Islet precursor cell (in vitro differentiated cells): ENCODE measurements at places on chromosomes 3 and 15.

DNA sequence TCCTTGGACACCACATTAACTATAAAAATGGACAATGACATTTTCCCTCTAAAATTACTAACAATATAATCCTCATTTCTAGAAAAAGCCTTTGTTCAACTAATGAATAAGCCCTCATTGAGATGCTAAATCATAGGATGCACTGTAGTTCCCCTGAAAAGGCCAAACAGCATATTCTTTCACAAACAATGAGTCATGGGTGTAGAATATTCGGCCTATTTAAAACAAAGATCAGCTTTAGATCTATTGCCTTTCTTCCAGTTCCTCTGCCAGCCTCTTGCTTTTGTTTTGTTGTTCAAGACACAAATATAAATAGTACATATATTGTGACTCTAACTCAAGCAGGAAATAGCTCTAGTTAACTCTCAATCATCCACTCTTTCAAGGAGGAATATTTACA lies 82.5 kb downstream of the ADAM10 start:
- no peak for DNase-seq

DNA sequence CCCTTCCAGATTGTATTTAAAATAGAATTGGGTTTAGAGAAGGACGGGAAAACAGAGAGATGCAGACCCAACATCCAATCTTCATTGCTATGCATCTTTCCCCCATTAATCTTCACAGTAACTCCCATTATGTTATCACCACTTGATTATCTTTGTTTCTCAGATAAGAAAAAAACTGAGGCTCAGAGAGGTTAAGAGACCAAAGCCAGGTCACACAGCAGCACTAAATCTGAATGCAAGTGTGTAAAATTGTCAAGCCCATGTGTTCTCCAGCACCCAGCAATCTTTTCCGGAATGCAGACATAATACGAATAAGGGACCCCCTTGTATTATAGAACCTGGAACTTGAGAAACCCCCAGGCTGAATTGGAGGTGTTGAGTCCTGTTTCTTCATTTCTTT lies 80.5 kb upstream of the TRIM42 start:
- no peak for DNase-seq

- DNase-seq: no peak
Observed at GRCh38 chr3:115788921-115789470, 165.7 kb downstream of the GAP43 start.

DNA sequence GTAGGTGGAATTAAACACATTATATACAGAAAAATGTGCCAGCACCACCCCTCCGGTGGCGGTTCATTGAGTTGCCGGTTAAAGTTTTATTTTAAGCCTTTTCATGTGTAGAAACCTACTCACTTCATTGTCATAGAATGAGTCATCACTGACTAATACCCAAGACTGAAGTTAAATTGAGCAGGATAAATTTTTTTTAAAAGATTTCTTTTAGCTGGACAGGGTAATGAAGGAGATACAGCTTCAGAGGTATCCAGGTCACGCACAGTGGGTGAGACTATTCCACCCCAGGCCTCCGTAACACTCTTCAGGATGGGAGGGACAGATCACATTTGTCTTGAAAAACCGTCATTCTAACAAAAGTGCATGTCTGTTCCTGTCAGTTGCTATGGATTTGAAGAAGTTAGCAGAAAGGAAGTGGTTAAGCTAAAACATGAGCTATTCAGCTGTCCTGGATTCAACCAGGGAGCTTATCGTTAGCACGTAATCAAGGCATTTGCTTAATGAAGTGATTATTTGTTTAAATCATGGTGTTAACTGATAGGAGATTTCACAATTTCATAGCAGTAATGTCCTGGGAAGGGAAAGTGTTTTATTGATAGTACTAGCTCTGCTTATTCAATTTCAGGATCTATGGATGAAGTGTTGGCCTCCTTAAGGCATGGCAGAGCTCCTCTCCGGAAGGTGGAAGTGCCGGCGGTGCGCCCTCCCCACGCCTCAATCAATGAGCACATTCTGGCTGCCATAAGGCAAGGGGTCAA lies 23.4 kb downstream of the WHAMM start:
- no peak for DNase-seq

DNA sequence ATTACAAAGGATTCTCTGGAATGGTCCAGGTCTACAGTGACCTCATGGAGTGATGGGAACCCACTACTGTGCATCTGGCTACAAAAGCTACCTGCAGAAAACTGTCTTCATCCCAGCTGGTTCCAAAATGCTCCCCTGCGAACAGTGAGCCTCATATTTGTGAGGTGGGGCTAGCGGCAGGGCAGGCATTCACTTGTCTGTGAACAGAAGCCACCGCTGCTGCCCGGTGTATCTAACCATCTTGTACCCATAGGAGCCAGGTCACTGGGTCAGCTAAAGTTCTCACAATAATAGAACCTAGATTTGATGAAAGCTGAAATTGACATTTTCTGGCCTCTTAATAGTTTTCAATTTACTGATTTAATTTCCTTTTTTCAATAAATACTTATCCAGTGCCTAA lies 150.7 kb downstream of the KLF13 start:
- DNase-seq: no peak

DNA sequence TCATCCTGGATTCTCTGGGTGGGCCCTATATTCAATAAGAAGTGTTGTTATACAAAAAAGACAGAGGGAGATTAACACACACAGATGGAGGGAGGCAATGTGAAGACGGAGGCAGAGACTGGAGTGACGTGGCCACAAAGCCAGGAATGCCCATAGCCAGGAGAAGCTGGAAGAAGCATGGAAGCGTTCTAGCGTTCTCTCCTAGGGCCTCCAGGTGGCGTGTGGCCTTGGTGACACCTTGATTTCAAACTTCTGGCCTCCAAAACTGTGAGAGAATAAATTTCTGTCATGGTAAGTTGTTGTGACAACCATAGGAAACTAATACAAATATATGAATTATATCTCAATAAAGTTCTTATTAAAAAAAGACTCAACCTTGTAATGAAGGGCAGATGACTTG lies 21.3 kb downstream of the THBS1 start:
- DNase-seq: peak; percentile 66

DNA sequence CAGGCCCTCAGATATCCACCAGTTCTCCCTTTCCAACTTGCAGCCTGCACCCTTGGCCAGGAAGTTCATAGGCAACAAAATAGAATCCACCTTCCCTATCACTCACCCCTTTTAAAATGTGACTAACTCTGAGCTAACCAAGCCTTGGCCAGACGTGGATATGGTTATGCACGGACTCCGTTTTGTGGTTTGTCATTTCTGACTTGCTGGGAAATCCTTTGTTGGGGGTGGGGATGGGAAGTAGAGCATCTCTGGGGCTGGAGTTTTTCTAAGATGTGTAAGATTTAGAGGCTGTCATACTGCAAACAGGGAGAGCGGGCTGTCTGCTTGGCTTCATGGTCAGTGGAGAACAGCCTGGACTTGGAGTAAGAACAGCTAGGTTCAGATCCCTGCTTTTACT lies 62.6 kb downstream of the SMAD3 start:
- peak; percentile 73 for DNase-seq

GRCh38 chr15:76636059-76636458 lies 269.1 kb downstream of the SCAPER start:
- no peak for DNase-seq

- DNase-seq: no peak
Observed at GRCh38 chr3:72745146-72745999, 102.9 kb downstream of the SHQ1 start.

GRCh38 chr3:158773845-158774830 lies 27.7 kb upstream of the MFSD1 start:
- no peak for DNase-seq

DNA sequence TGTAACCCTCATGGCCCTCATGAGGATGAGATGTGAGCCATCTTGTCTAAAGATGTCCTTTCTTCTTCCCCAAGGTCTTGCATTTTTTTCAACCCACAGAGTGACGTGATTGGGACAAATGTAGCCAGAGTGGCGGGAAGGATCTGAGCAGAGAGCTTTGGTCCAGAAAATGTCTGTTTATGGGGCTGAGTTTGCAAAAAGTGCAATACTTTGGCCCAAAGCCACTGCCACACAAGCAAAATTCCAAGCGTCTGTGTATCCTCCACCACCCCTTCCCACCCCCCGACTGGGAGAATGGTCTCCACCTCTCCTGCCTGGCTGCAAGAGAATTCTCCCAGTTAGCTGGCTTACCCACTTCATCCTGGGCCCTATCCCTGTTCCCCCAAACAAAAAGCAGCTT lies 246.9 kb upstream of the LRIG1 start:
- DNase-seq: no peak

GRCh38 chr15:67832897-67833709 lies 6.7 kb downstream of the RNU6-1 start:
- DNase-seq: no peak

- DNase-seq: no peak
Observed at GRCh38 chr3:197503652-197504051, 52.1 kb downstream of the BDH1 start.

DNA sequence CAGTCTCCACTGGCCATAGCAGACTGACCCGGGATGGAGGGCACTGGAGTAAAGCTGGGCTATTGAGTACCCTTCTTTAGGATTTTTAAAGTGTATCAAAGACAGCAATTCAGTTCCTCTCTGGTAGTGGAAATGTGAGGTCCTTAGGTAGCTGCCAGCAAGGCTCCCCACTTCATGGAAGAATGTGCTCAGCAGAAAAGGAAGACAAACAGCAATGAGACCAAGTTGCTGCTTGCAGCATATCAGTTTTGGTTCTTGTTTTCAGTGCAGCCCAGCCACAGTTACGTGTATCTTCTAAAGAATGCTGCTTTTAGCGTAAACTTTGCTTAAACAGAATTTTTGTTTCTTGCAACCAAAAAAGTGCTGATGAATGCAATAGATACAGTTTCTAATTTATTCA lies 374.0 kb upstream of the CBLB start:
- DNase-seq: no peak

GRCh38 chr3:177906578-177907229 lies 629.5 kb upstream of the KCNMB2 start:
- DNase-seq: no peak

DNA sequence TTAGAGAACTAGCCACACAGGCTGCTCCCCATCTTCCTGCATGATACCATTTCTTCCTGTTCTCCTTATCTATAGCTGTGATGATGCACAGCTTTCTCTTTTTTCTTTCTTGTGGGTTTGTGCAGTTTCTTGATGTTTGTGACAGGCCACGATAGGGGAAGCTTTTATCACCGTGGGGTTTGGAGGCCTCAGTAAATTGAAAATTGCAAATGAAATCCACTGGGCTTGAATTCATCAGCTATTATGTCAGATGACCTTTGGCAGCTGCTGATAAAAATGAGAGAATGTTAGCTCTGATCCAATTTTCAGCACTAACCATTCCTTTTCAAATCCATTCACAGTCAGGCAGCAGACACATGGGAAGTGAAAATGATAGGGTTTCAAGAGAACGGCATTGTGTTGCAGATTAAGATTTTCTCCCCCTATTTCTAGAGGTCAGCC lies 176.9 kb upstream of the SOX2 start:
- no peak for DNase-seq

DNA sequence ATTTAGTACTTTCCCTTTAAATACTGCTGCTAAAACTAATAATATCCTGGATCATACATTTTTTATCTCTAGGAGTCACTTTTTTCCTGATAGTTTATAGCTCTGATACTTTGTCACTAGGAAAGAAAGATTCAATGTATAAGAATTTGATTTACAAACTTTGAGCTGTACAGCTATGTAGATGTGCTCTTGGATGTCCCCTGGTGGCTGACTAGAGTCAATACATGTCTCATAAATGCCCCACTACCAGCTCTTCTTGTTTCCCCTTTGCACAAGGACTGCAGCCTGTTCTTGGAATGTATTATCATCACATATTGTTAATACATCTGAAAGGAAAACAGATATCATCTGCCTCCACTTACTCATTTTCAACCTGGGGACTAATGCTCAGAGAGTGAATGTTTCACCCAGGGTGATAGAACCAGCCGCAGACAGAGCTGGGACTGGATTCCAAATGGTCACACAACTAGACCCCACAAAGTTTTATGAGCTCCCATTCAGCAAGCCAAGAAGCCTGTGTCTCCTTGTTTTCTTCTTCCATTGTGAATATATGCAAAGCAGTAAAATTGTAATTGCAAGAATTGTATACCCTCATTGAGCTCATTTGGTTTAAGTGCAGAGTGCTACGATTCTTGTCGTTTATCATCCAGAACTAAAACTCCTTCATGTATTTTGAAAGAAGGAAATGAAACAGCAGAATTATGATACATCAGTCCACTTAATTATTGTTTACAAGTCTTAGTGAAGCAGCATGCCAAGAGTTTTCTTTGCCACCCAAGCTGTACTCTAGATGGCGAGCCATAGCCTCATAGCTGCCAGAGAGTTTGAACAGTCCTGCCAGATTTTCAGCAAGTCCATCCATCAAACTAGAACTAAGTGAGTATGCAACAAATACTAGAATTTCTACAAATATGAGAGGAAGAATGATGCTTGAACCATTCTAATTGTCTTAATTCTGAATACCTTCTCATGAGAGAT lies 261.6 kb upstream of the LMCD1 start:
- no peak for DNase-seq

DNA sequence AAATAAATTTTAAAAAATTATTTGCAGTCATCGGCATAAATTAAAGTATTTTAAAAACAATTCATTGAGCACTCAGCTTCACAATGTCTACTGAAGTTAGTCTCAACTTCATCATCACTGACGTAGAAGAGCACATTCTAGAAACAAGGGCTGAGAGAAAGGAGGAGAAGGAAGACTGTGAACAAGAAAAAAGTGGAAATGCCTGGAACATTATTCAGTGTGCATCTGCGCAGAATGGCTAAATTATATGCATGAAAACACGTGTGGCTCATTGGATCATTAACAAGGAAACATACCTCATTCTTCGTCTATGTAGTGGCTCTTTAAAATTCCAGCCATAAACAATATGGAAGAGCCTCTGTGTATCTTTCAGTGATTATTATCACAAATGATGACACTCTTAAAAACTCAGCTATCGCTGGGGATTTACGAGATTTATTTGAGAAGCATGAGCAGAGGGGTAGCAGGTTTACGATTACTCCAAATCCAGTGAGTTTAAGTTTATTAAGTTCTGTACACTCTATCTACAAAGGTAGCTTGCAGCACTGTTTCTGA lies 404.2 kb upstream of the CDIN1 start:
- DNase-seq: no peak

DNA sequence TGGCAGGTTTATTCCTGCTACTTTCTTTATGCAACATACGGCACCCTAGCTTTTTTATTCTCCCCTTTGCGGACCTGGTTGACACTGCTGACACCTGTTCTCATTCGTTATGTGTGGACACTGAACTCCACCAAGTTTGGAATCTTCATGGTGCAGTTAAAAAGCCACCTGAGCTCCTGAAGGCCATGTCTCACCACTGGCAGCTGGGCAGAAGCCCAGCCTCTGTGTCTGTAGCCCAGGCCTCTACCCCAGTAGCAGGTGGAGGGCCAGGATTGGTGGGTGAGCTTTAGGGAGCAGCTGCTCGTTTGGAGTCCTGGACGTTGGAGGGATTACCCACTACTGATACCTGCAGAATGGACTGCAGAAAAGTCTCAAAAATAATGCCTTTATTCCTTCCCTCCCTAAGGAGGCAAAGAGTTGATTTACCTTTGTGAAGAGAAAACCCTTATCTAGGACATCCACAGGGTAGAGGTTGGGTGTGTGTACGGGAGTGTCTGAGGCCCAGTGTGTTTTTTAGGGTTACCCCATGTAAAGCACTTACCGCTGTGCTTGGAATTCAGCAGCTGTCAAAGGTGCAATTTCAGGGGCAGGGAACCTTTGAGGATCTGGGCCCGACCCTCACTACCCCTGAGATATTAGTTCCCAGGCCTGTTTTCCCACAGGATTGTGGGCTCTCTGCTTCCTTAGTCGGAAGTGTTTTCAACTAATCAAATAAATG lies 637 bp upstream of the CCNDBP1 start:
- no peak for DNase-seq

- no peak for DNase-seq
Observed at GRCh38 chr3:24388611-24389010, 106.0 kb downstream of the THRB start.

- no peak for DNase-seq
Observed at GRCh38 chr3:23055733-23056376, 147.3 kb upstream of the UBE2E2 start.
